ENCODE measurements at places on chromosomes 11 and 22.

- DNase-seq, result no peak
Observed at GRCh38 chr11:285021-285893, 3.7 kb upstream of the PGGHG start.

GRCh38 chr22:46465793-46466192, 71.6 kb downstream of the CELSR1 start:
- no peak for DNase-seq

GRCh38 chr22:38402204-38402603, 52.8 kb downstream of the KCNJ4 start:
- no peak for DNase-seq

GRCh38 chr11:73152861-73153483, 10.9 kb upstream of the FCHSD2 start:
- DNase-seq, result peak; percentile 40

- DNase-seq, result no peak
Observed at GRCh38 chr11:108534274-108534882, 36.2 kb upstream of the POGLUT3 start.

- no peak for DNase-seq
Observed at GRCh38 chr11:121613724-121614123, 161.0 kb upstream of the SORL1-AS1 start.
